NCI-H1436 treated with DMSO at 0.1 percent for 48 hours (cell line): ENCODE measurements at places on chromosomes 16 and 17.

GRCh38 chr17:81612172-81612970 lies 24.5 kb downstream of the NPLOC4 start:
- DNase-seq, result no peak

GRCh38 chr17:67245694-67246402 lies 852 bp upstream of the HELZ start:
- no peak for DNase-seq

- DNase-seq, result no peak
Measured at GRCh38 chr16:82748026-82748425, 121.3 kb downstream of the CDH13 start.

- DNase-seq, result no peak
Measured at GRCh38 chr16:5108505-5109158, 11.0 kb upstream of the EEF2KMT start.

- DNase-seq, result no peak
Measured at GRCh38 chr16:89194340-89195311, 5.7 kb downstream of the SLC22A31 start.

DNA sequence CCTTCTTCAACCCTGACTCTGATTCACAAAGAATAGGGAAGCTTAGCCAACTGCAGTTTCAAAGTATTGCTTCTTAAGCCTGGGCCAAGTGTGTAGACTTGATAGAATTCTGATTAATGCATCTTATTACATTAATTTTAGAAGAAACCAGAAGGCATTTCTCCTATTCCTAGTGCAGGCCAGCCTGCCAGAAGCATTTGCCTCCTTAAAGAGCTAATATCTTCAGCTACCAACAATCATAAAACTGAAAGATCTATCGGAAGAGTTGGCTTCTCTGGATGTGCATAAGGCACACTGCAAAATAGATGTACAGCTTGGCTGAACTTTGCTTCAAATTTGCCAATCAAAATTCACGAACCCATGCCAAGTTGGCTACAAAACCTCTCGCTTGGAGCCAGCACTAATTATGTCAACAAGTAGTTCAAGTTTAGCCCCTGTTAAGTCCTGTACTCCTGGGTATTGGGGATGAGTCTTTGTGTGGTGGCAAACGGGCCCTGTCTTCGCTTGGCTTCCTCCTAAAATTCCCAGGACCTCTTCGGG lies 717.8 kb downstream of the WWOX start:
- DNase-seq, result no peak
